ENCODE measurements at places on chromosomes 1 and 21.

GRCh38 chr21:30580132-30580531 is 10.1 kb downstream of the KRTAP22-2 start:
- DNase-seq, result no peak

DNA sequence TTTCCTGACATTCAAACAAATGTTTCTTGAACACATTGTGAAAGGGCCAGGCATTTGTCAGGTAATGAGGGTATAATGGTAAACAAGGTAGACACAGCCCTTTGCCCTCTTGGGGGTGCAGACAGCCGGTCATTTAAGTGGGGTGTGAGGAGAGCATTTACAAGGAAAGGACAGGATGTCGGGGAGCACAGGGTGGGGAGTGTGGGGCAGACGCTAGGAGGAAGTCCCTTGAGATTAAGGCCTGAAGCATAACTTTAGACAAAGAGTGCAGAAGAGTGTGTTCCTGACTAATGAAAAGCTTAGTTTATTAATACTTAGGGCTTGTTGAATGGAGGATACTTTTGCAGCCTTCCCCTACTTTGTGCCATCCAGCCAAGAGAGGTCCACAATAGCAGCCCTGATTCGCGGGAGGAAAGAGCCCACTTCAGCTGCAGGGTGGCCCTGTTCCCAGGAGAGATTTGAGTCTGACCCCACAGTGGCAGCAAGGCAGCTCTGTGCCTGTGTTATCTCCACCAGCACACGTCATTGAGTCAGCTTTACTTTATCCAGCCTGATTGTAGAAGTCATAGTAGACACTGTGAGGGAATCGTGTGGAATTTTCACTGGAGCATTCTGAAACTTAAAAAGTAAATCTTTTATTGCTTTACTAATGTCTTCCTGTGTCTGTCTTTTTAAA is 35.1 kb downstream of the MPZL1 start:
- DNase-seq, result no peak

GRCh38 chr1:34460193-34460592 is 283.5 kb downstream of the C1orf94 start:
- no peak for DNase-seq

DNA sequence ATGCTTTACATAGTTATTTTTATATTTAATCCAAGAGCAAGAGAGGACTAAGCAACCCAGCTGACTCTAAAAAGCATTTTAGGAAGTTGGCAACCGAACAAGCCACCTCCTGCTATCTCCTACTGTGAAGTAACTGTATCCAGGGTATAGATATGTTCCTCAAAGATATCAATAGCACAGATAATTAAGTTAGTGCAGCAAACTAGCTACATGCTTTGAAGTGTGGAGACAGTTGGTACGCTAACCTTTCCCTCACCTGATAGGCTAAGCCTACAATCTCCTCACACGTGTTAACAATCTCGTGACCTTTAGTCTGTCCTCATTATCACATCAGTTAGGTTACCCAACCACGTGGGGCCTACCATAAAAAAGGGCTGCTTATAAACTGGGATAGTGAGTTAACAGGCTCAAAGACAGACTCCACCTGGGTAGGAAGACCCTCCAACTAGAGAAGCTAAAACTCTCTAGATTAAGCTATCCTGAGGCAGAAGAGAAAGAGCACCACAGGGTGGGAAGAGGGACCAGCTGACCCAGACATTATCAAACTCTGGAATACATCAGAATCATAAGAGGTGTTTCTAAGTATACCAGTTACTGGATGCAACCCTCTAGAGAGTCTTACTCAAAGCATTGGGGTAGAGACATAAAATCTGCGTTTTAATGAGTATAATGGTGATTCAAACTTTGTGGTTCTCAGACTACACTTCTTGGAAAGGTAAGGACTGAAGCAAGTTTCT is 340.1 kb upstream of the ESRRG start:
- no peak for DNase-seq

DNA sequence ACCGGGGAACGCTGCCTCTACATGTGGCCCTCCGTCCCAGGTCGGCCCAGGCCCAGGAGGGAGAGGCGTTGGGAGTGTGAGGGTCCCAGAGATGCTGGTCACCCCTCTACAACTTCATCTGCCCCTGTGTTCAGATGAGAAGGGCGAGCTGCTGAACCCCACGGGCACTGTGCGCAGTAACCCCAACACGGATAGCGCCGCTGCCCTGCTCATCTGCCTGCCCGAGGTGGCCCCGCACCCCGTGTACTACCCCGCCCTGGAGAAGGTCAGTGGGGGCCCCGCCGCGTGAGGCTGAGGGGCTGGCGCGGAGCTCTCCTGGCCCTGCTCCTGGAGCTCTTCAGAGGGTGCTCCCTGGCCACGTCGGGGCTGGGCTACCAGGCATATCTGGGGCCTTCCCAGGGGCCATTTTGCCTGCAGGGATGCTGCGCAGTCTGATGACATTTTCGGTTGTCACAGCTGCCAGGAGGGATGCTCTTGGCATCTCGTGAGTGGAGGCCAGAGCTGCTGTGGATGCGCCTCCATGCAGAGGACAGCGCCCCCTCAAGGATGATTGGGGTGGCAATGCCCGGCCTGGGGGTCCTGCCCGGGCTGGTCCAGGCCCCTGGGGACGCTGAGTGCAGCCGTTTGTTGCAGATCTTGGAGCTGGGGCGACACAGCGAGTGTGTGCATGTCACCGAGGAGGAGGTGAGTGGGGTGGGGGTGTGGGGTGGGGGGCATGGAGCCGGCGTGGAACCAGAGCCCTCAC is 68.6 kb downstream of the PIK3CD start:
- no peak for DNase-seq

GRCh38 chr1:177476676-177477075 is 305.9 kb downstream of the BRINP2 start:
- DNase-seq, result no peak

GRCh38 chr1:15504436-15504835 is 19.6 kb downstream of the CASP9 start:
- DNase-seq, result no peak

- no peak for DNase-seq
These were observed 6.8 kb upstream of the ACKR1 start for GRCh38 chr1:159197561-159198557.

DNA sequence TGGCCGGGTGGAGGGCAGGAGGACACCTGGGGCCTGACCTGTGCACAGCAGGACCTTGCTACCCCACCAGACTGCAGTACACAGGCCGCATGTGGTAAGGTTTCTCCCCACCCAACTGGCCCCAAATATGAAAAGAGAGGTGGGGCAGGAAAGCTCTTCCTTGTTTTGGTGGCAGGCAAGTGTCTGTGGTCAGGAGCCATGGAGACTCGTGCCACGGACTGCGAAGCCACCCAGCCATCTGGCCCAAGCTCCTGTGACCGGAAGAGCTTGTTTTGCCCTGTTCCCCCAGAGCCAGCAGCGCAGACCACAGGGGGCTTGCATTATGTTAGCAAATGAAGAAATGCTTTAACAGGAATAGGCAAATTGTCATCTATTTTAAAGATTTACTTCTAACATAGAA is 54.9 kb downstream of the OLIG1 start:
- DNase-seq, result no peak

- no peak for DNase-seq
These were observed 387.8 kb upstream of the LYPLAL1 start for GRCh38 chr1:218785928-218786327.

DNA sequence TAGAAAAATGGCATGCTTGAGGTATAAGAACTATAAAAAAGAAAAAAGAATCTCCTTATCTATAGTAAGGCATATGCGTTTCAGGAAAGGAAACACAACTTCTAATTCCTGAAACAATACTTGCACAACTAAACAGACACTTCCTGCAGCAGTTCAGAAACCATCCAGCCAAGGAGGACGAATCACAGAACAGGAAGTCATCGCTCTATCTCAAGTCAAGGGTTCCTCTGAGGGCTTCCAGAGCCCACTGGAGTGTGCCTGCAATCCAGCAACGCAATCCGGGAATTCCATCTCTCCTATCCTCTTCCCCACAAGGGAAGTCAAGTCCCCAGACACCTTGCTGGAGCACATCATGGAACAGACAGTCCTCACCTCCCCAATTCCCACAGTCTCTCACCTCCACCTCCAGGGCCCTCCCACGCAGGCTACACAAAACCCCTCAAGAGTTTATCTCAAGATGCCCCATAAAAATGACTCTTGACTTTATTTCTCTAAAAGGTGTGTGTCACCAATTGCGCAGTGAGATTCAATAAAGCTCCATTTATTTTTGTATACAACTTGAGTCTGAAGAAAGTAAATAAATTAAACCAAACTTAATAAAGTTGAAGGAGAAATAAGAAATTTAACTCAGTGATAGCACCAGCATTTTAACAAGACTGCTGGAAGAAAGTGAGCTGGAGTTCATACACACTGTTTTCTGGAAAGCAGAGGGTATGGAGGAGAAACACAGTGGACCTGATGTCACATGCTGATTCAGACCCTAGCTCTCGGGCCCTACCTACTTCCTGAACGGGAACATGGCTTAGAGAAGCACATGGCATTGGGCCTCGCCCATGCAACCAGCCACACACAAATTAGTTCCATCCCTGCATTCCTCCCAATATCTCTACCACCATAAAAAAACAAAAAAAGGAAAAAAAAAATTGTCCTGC is 39.9 kb downstream of the SIPA1L2 start:
- DNase-seq, result no peak

- DNase-seq, result no peak
These were observed 46.3 kb downstream of the PTPN14 start for GRCh38 chr1:214505134-214505533.

DNA sequence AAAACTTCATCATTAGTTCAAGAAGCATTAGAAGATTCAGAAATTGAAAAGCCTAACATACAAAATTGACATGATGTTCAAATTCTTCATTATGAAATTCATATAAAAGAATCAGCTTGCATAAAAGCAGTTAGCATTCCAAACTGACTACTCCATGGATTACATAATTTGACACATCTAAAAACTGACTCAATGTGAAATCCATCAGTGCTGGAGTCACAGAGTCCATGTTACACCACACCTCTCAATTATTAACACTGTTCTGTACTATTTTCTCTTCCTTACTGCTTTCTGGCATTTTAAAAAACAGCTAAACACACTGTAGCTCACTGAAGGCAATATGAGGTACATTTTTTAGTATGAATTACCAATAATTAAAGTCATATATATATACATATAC is 28.0 kb downstream of the ARHGAP29 start:
- no peak for DNase-seq

DNA sequence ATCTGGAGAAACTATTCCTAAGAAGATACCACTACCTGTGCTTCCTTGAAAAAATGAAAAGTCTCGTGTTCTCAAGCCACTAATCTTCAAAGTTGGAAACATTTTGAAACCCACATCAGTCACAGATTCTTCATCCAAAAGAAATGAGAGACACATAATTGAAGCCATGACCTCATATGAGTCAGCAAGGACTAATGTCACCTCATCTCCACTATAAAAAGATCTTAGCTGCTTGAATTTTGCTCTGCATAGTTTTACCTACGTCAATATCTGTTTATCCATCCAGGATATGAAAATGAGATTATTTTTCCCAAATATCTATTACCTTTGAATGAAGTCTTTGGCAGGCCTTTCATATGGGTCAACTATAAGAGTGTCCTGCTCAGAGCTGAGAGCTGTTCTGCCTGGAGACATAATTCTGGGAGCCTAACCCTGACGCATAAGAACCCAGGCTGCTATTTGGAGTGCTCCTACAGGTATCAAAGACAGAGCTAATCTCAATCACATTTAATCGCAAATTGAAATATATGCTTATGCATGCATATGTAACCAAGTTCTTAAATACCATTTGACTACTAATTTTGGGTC is 312.5 kb upstream of the PKN2 start:
- no peak for DNase-seq

GRCh38 chr1:109959974-109960744 is 24.4 kb upstream of the AHCYL1 start:
- no peak for DNase-seq

GRCh38 chr1:116203181-116203723 is 92.1 kb downstream of the MAB21L3 start:
- no peak for DNase-seq

- no peak for DNase-seq
These were observed 15.2 kb downstream of the ADCY10 start for GRCh38 chr1:167898578-167899222.

DNA sequence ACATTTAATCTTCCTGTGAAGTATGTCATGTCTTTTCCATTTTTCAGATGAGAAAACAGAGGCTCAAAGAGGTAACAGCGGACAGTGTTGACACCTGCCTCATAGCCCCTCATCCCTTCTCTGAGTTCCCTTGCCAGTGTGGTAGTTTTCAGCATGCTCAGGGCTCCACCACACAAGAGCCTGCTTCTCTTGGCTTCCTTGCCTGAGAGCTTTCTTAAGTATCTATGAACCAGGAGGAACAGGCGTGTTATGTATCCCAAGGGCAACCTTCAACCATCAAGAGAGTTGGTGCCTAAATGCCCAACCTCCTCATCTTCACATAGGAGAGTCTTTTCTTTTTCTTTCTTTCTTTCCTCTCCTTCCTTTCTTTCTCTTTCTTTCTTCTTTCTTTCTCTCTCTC is 5.9 kb upstream of the PAFAH2 start:
- DNase-seq, result no peak

DNA sequence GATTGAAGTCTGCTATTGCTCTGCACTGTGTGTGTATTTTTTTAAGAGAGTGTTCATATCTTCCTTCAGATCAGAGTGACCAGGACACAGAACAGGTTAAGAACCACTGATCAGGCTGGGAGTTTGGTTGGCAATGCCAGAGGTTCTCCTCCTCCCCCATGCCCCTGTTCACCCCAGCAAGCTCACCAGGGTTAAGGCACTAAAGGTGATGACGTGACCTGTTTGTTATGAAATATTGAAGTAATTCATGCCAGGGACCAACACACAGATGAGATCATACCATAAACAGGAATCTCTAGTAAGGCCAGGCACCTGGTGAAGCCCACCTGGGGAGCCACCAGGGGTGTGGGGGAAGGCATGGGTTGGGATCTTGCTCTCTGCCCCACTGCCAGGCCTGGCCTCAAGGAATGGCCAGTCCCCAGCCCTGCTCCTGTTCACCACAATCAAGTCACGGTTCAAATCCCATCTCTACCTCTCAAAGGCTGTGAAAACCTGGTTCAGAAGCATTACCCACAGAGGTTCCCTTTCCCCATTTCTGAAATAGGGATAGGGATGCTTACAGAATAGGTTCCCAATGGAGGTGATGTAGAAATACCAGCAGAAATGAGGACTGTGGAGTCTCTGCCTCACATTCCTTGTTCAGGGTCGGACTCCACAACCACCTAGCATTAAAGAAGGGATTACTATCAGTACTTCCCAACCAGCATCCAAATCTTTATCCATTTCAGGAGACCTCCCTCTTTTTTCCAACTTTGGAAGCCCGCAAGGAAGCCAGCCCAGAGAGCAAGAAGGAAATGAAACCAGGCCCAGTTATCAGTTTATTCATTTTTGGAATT is 2.4 kb downstream of the ID3 start:
- DNase-seq, result no peak

GRCh38 chr1:228283476-228284147 is 75.8 kb downstream of the OBSCN start:
- DNase-seq, result no peak

DNA sequence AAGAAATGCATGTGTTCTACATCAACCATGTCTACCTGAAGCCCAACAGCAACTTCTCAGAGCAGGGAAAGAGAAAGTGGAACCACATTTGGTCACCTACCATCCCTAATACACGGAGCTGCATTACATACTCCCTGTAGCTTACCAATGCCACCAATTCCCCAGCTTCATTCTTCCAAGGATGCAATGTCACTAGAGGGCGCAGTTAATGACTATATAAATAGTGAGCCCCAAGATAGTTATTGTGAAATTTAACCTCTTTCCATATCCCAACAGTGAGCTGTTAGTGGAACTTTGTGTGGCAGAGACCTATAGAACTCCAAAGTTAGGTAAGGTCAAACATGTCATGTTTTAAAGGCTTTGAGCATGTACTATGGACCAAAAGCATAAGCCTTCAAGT is 618.3 kb downstream of the SMYD3 start:
- no peak for DNase-seq

GRCh38 chr1:115877511-115877910 is 36.6 kb upstream of the NHLH2 start:
- DNase-seq, result no peak

Data from stimulated activated CD8-positive, alpha-beta memory T cell treated with anti-CD3 and anti-CD28 coated beads, Interleukin-4, amount 100 ng/mL, for 4 hours (primary cell).